ENCODE measurements at places on chromosomes 1 and 21. TPM values are rescaled to one million over a fixed set of nuclear protein-coding genes. Genes with fewer than 3 reads are reported as not detected.

The MROH9 gene
- total RNA-seq = not detected

DNA sequence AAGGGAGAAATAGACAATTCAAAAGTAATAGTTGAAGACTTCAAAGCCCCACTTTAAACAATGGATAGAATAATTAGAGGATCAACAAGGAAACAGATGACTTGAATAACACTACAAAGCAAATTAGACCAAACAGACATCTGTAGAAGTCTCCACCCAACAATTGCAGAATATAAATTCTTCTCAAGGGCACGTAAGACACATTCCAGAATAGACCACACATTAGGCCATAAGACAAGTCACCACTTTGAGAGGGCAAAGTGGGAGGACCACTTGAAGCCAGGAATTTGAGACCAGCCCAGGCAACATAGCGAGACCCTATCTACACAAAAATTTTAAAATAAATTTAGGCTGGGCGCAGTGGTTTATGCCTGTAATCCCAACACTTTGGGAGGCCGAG is 20.5 kb upstream of the RNF186 start:
- no peak for DNase-seq

- DNase-seq = no peak
These were observed 193.4 kb upstream of the FGGY start for GRCh38 chr1:59103457-59103856.

- DNase-seq = peak; percentile 39
These were observed 35.7 kb upstream of the MTR start for GRCh38 chr1:236759252-236759859.

- no peak for DNase-seq
These were observed 43.7 kb downstream of the C8B start for GRCh38 chr1:56922070-56922469.

GRCh38 chr1:15305468-15305770 is 58.4 kb downstream of the FHAD1 start:
- DNase-seq = no peak

DNA sequence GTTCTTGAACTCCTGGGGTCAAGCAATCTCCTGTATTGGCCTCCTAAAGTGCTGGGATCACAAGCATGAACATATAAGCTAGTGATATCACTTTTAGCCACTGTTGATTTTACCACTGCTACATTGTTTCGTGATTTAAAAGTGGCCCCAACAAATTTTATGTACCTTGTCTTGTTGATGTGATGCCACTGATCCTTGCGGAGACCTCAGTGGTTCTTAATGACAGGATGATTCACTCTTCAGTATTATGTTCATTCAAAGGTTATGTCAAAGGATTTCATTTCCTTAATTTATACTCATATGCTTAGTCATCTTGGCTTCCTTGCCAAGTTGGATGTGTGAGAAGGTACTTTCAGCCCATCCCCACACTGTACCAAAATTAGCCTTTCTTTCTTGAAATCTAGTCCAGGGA is 12.1 kb downstream of the PRKACB start:
- DNase-seq = no peak

DNA sequence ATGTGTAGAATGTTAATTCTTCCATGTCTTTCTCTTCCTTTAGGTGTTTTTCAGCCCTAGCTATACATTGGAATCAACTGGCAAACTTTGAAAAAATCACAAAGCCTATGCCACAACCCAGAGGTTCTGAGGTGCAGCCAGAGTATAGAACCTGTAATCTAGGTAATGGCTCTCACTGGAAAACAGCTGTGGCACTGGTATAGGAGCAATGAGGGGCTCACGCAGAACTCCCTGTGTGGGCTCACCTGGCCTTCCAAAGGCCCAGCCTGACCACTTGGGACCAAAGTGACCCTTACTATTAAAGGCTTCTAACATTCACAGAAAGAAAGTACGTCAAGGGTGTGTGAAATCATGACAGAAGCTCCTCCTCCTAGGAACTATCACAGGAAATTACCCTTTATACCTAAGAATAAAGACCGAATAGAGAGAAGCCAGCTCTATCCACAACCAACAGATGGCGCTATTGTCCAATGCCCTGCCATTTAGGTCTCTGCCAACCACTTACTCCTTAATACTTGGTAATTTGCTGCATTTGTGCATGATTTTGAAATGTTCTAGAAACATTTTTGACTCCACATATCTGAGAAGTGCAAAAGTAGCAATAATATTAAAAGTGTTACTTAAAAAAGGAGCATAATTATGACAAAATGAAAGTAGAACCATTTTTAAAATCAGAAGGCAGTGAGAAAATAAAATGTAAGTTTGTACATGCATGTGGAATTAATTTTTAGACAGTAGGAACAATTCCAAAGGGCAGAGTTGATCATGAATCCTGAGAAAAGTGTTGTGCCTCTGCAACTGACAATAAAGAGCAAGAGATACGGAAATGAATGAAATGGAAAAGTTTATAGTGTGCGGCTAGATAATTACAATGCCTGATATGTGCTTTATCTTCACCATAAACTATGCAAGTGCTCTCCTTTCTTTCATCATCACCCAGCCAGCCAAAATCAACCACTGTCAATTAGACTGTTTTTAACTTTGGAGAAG is 93.1 kb upstream of the HAO2 start:
- DNase-seq = peak; percentile 65

All from activated CD8-positive, alpha-beta T cell treated with anti-CD3 and anti-CD28 coated beads, Interleukin-2, amount 10 ng/mL, durations not matched to agents 7 days and 5 days (primary cell).